Activated T-helper 1 cell treated with anti-CD3 and anti-CD28 coated beads, Interleukin-2, amount 50 U/mL, for 16 hours (primary cell): ENCODE measurements at places on chromosomes 5 and 9.

- no peak for DNase-seq
Observed at GRCh38 chr9:107486674-107487520, 2.7 kb downstream of the KLF4 start.

GRCh38 chr9:28155067-28155466 is 581.8 kb upstream of the C9orf72 start:
- DNase-seq, result no peak

GRCh38 chr5:114408847-114409246 is 47.0 kb downstream of the KCNN2 start:
- DNase-seq, result no peak

- DNase-seq, result no peak
Observed at GRCh38 chr9:69218166-69218565, 44.1 kb downstream of the TJP2 start.

- no peak for DNase-seq
Observed at GRCh38 chr5:5886812-5887486, 464.5 kb downstream of the ICE1 start.

DNA sequence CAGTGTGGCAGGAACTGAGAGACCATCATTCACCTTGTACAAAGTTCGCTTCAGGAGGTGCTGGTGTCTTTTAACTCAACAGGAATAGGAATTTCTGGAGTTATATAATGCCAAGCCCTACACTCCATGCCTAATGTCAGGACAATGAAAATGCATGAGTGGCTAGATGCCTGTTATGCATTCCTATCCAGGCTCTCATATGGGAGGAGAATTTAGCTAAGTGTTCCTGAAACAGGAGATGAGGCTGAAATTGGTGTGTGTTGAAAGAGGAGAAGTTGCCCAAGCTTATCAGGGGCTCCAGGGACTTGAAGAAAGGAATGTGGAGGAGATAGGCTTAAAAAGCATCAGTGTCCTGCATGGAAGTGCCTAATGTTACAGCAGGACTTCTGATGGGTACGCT is 26.8 kb upstream of the PRUNE2 start:
- DNase-seq, result no peak

DNA sequence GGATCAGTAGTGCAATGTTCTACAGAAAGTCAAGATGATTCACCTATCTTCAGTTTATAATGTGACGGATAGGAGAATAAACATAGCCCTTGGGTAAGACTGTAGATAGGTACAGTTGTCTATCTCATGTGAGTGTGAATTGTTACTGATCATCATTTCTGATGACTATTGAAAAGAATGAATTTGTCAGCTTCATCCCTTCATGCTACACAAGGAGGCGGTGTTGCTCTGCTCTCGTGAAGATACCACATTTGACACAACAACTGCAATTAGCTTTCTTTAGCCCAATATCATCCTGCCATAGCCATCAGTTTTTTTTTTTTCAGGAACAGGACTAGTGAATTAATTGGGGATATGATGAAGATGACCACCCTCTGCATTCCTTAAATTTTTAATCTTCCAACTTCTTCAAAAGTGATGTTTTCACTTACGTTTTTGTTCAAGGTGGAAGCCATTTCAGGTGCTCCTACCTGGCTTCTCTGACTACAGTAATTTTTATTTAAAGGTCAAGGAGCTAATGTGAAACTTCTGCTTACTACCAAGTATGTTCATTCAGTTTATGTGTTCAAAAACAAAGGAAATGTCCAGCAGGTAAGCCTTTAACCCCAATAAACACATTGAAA is 152.9 kb upstream of the MOCS2 start:
- DNase-seq, result no peak

GRCh38 chr9:99677281-99677680 is 144.4 kb upstream of the NR4A3 start:
- no peak for DNase-seq

- DNase-seq, result no peak
Observed at GRCh38 chr5:32027717-32028458, 146.2 kb downstream of the GOLPH3 start.

DNA sequence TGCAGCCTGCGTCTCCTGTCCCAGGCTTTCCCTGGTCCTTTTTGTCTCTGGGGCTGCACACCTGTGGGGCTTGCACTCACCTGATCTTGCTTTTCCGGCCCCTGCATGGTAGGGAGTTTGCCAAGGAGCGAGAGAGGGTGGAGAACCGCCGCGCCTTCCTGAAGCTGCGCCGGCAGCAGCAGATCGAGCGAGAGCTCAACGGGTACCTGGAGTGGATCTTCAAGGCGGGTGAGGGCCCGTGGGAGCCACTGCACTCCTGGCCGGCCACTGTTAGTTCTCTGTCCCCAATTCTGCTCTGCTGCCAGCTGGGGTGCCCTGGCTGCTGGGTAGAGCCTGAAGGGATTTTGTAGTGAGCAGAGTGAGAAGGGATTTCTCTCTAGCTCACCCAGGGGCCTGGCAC is 78.0 kb downstream of the CACNA1B start:
- DNase-seq, result no peak

DNA sequence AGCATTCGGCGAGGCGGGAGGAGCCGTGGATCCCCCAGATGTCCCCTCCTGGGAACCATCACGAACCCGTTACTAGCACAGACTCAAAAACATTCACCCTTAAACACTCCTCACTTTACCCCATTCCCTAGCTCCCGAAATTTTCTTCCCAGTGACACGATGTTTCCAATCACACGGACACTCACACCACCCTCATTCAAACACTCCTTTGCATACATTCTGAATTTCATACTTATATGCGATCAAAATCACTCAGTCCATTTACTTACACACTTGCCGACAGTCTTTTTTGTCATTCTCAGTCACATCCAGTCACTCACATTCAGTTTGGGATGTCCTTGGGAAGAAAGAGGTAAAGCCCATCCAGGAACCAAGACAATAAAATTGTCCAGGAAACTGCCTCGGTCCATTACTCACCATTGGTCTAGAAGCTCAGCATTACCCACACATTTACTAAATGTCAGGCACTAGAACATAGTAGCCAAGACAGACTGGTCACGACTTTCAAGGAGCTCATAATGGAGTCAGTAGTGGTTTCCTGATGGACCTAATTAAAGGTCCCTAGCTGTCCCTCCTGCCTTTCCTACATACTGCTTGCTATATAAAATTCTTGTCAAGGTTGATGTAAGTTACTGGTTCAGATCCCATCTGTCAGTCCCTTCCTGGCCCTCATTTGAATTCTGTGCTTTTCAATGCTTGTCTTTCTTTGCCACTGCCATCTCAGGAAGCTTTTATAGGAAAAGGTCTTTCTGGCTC is 574 bp downstream of the SLC35A4 start:
- DNase-seq, result no peak

GRCh38 chr9:124357721-124358361 is 57.4 kb downstream of the PSMB7 start:
- DNase-seq, result no peak
